GM23338 (cell line): ENCODE measurements at places on chromosomes 2 and 18. TPM values are rescaled to one million over a fixed set of nuclear protein-coding genes. Genes with fewer than 3 reads are reported as not detected.
A peak's percentile ranks its signal among the peaks of the same experiment; 100 is the strongest.

GRCh38 chr2:48419884-48420511 lies 110.0 kb upstream of the STON1 start:
- H3K27me3 ChIP-seq: no peaks in the 10 kb centered on the region
- H3K4me3 ChIP-seq: no peak overlapping the region
- no peak for DNase-seq
- no peaks in the 10 kb centered on the region for H3K36me3 ChIP-seq

DNA sequence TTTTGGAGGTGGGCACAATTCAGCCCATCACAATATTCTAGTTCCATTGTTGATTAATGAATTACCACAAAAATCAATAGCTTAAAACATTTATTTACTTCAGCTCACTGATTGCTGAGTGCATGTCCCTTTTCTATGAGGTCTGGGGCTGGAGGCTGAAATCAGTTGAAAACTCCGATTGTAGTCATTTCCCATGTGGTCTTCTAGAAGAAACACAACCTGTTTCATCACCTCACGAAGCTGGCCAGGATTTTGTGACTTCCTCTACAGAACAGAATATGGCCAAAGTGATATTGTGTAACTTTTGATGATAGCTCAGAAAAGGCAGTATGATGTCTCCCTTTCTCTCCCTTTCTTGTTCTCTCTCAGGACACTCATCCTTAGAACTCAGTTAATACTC lies 44.1 kb upstream of the CYRIA start:
- no peaks in the 10 kb centered on the region for H3K27me3 ChIP-seq
- H3K4me3 ChIP-seq: no peak overlapping the region
- DNase-seq: no peak
- H3K4me1 ChIP-seq: no peaks in the 10 kb centered on the region
- H3K36me3 ChIP-seq: no peaks in the 10 kb centered on the region

POTEF gene
- 1.8 and 3.0 TPM in 2 replicates for total RNA-seq

GRCh38 chr2:4635289-4635688 lies 931.9 kb downstream of the DCDC2C start:
- H3K36me3 ChIP-seq: no peaks in the 10 kb centered on the region
- no peak overlapping the region for H3K27ac ChIP-seq
- H3K27me3 ChIP-seq: no peaks in the 10 kb centered on the region
- no peak overlapping the region for H3K4me3 ChIP-seq
- H3K4me1 ChIP-seq: no peaks in the 10 kb centered on the region

DNA sequence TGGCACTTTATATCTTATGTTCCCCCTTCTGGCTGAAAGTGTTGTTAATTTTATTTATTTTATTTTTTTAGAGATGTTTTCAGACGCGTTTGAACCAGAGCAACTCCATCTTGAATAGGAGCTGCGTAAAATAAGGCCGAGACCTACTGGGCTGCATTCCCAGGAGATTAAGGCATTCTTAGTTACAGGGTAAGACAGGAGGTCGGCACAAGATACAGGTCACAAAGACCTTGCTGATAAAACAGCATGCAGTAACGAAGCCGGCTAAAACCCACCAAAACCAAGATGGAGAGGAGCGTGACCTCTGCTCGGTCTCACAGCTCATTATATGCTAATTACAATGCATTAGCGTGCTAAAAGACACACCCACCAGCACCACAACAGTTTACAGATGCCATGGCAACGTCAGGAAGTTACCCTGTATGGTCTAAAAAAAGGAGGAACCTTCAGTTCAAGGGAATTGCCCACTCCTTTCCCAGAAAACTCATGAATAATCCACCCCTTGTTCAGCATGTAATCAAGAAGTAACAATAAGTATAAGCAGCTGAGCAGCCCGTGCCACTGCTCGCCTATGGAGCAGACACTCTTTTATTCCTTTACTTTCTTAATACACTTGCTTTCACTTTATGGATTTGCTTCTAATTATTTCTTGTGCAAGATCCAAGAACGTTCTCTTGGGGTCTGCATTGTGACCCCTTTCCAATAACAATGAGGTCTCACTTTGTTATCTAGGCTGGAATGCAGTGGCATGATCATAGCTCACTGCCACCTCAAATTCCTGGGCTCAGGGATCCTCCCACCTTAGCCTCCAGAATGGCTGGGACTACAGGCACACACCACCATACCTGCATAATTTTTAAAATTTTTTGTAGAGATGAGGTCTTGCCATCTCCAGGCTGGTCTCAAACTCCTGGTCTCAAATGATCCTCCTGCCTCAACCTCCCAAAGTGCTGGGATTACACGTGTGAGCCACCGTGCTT lies 55.9 kb downstream of the CACNB4 start:
- no peaks in the 10 kb centered on the region for H3K27me3 ChIP-seq
- H3K4me1 ChIP-seq: peaks cover 16% of the 10 kb centered on the region
- H3K4me3 ChIP-seq: no peak overlapping the region
- no peak overlapping the region for H3K27ac ChIP-seq
- no peaks in the 10 kb centered on the region for H3K36me3 ChIP-seq
- peak; percentile 69 for DNase-seq

GRCh38 chr18:31497836-31498573 lies at the start of gene DSG2:
TSS of gene DSG2 (plus strand) at chr18:31498177. CDS start at chr18:31498252, 75 bp downstream.
- 0 out of 2 replicates have a peak, but pooled peaks cover 6% of the 10 kb centered on the region for H3K27me3 ChIP-seq
- H3K4me1 ChIP-seq: peaks cover 34% of the 10 kb centered on the region
- DNase-seq: peak; percentile 90
- H3K4me3 ChIP-seq: peak within 1 kb of the TSS; percentile 93
- H3K27ac ChIP-seq: peak within 1 kb of the TSS; percentile 95
- no peaks in the 10 kb centered on the region for H3K36me3 ChIP-seq

- no peaks in the 10 kb centered on the region for H3K36me3 ChIP-seq
- no peaks in the 10 kb centered on the region for H3K27me3 ChIP-seq
- no peaks in the 10 kb centered on the region for H3K4me1 ChIP-seq
- no peak overlapping the region for H3K27ac ChIP-seq
Measured at GRCh38 chr18:47788621-47789020, 141.8 kb downstream of the SMAD2 start.

GRCh38 chr2:207812726-207813080 lies 43.0 kb upstream of the FZD5 start:
- no peaks in the 10 kb centered on the region for H3K36me3 ChIP-seq
- peak overlapping the region; percentile 78 for H3K27ac ChIP-seq
- H3K4me3 ChIP-seq: no peak overlapping the region
- DNase-seq: no peak

DNA sequence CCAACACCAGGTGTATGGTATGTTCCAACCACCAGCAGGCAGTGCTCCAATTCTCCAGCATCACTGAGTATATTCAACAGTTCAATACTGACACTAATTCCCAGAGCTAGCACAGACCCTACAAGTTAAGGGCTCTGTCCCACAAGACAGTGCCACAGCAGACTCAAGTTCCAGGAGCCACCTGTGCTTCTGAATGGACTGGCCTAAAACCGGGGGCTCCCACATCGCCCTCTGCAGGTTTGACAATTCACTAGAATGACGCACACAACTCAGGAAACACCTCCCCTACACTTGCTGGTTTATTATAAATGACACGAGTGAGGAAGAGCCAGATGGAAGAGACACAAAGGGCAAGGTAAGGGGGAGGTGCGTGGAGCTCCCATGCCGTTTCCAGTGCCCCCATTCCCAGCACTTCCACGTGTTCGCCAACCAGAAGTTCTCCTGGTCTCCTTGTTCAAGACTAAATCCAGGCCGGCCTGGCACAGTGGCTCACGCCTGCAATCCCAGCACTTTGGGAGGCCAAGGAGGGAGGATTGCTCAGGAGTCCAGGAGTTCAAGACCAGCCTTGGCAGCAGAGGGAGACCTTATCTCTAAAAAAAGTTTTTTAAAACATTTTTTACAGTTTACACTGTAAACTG lies 12.2 kb upstream of the ATP6V1B1 start:
- peak; percentile 82 for DNase-seq
- no peaks in the 10 kb centered on the region for H3K36me3 ChIP-seq
- no peak overlapping the region for H3K27ac ChIP-seq
- H3K4me3 ChIP-seq: no peak overlapping the region

DNA sequence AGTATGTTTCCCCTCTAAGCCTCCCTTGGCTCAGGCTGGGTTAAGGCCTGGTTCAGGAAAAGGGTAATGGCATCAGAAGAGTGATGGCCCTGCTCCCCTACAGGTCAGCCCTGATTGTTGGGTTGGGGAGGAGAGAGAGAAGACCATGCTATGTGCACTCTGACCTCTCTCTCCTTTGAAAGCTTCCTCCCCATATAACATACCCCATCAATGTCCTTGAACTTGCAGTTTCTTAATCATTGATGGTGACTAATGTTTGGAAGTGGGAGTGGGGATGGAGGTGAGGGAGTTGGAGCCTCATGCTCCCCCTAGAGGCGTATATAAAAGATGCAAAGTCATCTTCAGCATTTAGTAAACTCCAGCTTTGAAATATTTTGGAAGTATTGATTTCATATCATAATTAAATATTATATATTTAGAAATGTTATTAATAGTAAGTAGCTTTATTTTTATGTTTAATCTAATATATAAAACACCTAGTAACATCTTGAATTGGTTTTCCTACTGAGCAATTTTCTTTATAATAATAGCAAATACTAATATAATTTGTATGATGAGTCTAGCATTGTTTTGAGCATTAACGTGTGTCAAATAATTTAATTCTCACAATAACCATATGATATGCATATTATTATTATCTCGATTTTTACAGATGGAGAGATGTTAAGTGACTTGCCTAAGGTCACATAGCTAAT lies 8.8 kb downstream of the PLCL1 start:
- no peak overlapping the region for H3K4me3 ChIP-seq
- no peaks in the 10 kb centered on the region for H3K36me3 ChIP-seq
- H3K27me3 ChIP-seq: peaks cover 1% of the 10 kb centered on the region; the same call in 1 of the 2 replicates
- DNase-seq: peak; percentile 50
- no peak overlapping the region for H3K27ac ChIP-seq
